ENCODE measurements at places on chromosomes 3 and 15.

DNA sequence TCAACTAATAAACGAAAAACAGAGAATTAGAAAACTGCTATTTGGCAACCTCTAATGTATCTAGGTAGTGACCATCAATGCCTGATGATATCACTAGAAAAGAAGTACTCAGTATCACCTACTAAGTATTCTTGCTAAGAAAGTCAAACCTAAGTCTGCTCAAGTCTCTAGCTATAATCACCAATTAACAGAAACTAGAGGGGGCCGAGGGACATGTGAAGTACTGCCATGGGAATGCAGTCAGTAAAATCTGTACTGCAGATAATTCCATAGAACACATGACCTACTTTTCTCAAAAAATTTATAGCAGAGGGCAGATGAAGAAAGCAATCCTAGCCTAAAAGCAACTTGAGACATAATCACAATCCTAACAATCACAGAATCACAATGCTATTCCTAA, 51.4 kb downstream of the CPEB1 start:
- DNase-seq, result no peak

DNA sequence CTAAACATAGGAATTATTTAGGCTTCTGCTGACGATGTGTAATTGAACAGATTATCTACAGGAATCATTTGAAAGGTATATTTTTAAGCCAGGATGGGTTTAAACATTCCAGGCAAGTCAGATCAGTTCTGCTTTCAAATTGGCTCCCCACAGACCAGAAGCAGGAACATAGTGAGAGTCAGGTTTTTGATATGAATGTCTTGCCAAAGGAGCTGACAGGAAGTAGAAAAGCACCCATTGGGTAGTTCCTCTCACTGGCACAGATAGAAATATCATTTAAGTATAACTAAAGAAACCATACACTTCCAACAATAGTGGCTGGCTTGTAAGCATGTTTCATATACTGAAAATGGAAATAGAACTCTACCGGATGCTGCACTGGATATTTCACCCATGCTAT, 95.2 kb downstream of the CLDN1 start:
- DNase-seq, result no peak

DNA sequence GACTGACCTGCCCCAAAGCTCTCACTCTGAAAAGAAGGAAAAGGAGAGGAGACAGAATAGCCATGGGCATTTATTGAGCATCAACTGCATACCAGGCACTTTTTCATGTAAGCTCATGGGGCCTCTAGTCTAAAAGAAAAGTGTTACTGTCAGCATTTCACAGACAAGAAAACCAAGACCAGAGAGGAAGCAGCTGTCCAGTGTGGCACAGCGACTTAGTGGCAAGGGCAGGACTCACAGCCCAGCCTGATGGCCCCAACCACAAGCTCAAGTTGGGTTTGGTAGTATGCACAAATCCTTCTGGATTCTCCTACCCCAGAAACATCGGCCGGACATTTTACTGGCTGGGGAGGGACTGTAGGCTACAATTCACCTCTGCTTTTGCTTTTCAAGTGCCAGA, 5.8 kb downstream of the EFCC1 start:
- DNase-seq, result no peak

- no peak for DNase-seq
Observed at GRCh38 chr3:8519156-8519555, 17.5 kb downstream of the LMCD1 start.

GRCh38 chr3:72309661-72310418, 524.9 kb upstream of the PROK2 start:
- DNase-seq, result no peak

DNA sequence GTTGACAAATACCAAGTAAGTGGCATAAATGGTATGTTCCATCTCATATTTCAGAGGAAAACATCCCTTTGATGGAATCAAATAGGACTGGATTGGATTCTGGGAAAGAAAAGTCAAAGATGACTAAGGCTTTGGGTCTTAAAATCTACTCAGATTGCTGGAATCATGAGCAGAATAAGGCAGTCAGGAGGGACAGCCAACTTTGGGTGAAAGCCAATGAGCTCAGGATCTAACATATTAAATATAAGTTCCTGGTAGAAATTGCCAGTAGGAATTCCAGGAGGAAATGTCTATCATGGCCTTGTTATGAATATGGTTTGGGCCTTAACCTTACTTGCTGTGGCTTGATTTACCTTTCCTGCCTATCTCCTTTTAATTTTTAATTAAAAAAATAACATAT, 55.3 kb downstream of the ISL2 start:
- peak; percentile 20 for DNase-seq

DNA sequence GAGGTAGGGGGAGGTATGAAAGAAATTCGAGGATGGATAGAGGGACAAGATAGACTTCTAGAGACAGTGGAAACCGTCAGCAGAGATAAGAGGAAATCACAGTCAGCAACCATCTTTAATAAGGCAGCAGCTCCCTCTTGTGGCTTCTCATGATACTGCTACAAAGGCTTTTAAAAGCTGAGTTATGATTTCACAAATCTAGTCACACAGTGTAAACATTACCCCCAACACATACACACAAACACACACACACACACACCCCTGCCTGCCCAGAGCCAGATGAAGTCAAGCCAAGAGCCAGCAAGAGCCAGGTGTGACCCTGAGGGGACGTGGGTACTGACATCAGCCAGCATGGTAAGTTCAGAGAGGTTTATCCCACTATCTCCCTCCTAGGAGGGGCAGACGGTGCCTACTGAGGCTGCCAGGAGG, 18.9 kb upstream of the TGM5 start:
- peak; percentile 61 for DNase-seq

DNA sequence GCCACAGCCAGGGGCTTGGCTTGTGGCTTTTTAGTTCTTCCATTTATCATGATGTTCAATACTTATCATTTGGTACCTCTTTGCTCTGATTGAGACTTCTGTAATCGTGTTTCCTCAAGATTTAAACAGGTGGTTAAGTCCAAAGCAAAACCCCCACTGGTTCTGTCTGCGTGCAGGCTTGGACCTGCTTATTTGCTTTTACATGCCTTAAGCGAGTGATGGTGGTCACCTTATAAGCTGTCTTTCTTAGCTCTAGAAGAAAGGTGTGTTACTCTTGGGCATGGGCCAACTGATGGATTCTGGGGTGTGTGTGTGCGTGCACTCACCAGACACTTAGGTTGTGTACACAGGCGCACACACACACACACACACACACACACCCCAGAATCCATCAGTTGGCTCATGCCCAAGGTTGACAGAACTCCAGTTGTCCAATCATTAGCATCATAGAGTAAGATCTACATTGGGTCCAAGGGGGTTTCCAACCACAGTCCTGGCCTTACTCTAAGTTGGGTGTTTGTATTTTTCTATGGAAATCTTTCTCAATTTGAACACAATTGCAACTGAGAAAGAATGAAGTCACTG, 1.2 kb downstream of the MYZAP start:
- no peak for DNase-seq

- no peak for DNase-seq
Observed at GRCh38 chr15:25832158-25832557, 31.0 kb downstream of the ATP10A start.

DNA sequence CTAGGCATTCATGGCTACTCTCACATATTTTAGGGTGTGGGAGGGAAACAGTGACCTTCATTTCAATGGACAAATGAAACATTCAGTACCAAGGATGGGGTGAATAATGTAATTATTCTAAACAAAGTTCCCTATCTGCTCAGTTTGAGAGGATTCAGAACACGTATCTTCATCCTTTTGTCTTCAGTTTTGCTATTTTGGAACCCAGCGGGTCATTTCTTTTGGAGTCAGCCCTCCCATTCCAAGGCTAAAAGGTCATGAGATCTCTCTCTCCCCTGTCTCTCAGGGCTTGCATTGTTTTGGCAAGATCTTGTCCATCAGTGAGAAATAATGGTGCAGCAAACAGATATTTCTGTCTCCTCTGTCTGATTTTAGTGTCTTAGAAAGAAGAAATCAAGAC, 16.3 kb upstream of the GATM start:
- DNase-seq, result no peak

DNA sequence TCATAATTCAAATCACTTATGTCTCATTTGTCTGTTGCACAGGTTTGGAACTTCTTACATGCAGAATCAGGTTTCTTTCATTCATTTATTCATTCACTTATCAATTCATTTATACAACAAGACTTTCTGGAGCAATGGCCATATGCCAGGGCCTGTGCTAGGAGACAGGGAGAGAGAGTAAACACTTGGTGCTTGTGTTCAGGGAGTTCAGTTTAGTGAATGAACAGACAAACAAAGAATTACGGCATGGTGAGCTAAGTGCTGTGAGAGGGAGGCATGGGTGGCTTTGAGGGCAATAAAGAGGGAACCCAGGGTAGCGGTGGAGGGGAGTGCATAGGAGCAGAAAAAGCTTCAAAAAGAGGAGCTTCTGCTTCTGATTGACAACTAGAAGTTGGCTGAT, 8.5 kb upstream of the IREB2 start:
- no peak for DNase-seq

- DNase-seq, result no peak
Observed at GRCh38 chr15:67880651-67881182, 40.9 kb upstream of the RNU6-1 start.

DNA sequence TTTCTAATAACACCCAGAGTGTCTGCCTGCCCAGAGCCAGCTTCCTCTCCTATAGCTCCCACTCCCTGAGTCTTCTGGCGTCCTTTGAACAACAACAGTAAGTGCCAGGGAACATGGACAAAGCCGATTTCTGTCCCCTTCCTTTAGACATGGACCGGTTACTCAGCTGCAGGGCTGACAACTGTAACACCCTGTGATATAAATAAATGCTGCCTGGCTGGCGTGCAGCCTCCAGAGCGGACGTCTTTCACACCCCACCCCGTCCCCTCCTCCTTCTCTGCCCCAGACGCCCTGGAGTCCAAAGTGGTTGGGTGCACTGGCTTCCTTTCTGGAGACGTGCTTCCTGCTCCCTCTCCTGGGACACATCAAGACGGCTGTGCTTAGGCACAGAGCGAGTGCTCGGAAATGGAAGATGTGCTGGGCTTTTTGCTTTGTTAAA, 281.9 kb upstream of the LRRFIP2 start:
- DNase-seq, result peak; percentile 11

DNA sequence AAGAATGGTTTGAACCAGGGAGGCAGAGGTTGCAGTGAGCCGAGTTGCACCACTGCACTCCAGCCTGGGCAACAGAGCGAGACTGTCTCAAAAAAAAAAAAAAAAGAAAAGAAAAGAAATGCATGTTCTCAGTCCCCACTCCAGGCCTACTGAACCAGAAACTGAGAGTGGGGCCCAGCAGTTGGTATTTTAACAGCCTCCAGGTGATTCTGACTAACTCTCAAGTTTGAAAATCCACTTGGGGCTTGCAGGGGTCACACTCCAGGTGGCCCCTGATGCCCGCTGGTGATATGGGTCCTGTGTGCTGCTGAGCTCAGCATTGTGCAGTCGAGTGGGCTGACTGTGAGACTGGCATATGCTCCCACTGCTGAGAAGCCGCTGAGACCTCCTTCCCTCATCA, 133.7 kb upstream of the C2CD4B start:
- DNase-seq, result no peak

DNA sequence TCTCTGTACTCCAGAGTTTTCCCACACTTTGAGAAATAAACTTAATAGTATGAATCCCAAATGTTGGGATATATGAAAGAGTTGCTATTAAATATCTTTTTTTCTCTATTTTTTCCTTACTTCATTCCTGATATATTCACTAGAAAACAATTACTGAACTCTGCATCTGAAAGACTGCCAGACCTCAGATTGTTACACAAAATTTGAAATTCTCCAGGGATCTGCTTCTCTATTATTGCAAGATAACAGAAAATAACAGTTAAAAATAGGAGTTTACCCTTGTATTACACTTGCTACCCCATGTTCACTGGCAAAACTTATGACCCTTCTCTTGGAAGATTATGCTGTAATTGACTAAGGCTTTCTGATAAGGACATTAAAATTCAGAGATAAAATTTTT, 11.7 kb upstream of the P3H2 start:
- no peak for DNase-seq

- DNase-seq, result no peak
Observed at GRCh38 chr15:36882056-36882455, 218.3 kb downstream of the MEIS2 start.

DNA sequence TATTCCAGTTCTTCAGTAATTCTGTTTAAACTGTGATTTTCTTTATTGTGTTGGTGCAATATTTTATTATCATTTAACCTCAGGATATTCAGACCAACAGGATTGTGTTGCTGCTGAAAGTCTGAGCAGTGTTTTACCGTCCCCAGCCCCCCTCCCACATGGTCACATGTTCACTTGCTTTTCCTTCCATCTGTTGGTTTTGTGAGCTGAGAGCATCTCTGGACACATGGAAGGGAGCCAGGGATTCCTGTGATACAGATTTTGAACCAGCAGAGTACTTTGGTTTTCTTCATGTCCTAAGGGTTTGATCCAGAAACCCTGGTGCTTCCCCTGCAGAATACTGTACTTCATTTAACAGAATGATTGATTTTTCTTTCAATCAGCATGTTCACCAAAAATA, 11.9 kb downstream of the ARRDC4 start:
- no peak for DNase-seq

GRCh38 chr3:66629150-66629981, 128.5 kb upstream of the LRIG1 start:
- no peak for DNase-seq

- no peak for DNase-seq
Observed at GRCh38 chr3:47594792-47595191, 16.1 kb upstream of the CSPG5 start.

DNA sequence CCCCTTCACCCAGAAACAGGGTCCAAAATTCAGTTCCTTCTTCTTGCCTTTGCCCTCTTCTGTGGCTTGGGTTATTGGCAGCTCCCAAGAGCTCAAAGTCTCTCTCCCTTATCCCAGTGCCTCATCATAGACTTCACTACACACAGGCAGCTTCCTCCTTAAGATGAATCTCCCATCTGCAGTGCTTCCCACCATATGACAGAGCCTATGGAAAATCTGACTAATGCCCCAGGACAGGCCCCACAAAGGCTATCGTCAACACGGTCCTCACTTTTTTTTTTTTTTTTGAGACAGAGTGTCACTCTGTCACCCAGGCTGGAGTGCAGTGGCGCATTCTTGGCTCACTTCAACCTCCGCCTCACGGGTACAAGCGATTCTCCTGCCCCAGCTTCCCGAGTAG, 194.1 kb downstream of the MEX3B start:
- no peak for DNase-seq

- no peak for DNase-seq
Observed at GRCh38 chr3:40332684-40333083, 23.2 kb downstream of the EIF1B start.

Measured in HT1080 (cell line).